Tibial nerve (tissue), 4 donors: ENCODE measurements at places on chromosomes 1 and 21.
A peak's percentile ranks its signal among the peaks of the same experiment; 100 is the strongest.

GRCh38 chr1:60865166-60865565 is 217.2 kb upstream of the NFIA start:
- no peaks in the 10 kb centered on the region for H3K36me3 ChIP-seq
- no peak for DNase-seq
- H3K4me1 ChIP-seq = no peaks in the 10 kb centered on the region
- peak overlapping the region; percentile 73 for H3K27ac ChIP-seq
- H3K27me3 ChIP-seq = peaks cover 7% of the 10 kb centered on the region

DNA sequence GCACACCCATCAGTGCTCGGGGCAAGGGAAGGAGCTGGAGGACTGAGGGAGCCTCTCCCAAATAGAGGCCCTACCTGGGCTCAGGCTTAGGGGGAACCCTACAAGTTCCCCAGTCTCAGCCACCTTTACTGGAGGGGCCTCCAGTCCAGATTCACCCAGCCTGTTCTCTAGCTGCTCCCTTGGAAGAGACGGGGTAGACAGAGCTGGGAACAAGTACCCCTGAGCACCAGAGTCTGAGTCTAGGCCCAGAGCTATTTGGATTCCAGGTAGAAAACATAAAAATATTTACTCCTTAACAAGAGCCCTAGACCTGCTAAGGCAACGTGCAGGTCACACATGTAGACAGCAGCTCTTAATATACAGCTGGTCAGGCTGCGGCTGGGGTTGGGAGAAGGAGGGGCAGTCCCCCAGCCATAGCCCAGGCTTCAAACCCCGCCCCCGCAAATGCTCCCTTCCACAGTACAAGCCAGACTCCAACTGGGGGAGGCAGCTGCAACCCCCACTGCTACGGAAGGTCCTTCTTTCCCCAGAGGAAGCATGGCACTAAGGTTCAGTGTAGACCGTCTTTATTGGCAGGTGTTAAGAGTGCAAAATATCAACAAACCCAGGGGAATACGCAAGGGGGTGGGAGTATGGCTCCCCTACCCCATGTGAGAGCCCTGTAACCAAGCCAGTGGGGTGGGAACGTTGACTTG is 8.0 kb downstream of the TENT5B start:
- DNase-seq = no peak
- H3K36me3 ChIP-seq = no peaks in the 10 kb centered on the region
- H3K27ac ChIP-seq = no peak overlapping the region
- no peaks in the 10 kb centered on the region for H3K27me3 ChIP-seq
- H3K4me3 ChIP-seq = no peak overlapping the region

DNA sequence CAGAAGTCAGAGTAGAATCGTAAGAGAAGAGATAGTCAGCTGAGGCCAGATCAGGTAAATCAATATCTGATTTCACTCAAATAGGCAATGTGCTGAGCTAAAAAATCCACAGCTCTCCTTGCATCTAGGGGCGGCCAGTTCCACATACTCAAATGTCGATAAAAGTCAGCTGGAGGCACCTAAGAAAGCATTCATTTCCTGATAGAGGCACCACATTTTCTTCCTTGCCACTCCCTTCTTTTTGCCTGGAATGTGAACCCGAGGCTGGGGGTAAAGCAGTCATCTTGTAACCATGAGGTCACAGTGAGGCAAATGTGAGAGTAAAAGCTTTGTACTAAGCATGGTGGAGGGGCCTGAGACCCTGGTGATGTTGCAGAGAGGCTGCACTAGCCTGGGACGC is 24.2 kb upstream of the CTPS1 start:
- no peaks in the 10 kb centered on the region for H3K4me1 ChIP-seq
- no peak overlapping the region for H3K4me3 ChIP-seq
- no peaks in the 10 kb centered on the region for H3K27me3 ChIP-seq
- H3K27ac ChIP-seq = no peak overlapping the region
- H3K36me3 ChIP-seq = no peaks in the 10 kb centered on the region
- DNase-seq = no peak

DNA sequence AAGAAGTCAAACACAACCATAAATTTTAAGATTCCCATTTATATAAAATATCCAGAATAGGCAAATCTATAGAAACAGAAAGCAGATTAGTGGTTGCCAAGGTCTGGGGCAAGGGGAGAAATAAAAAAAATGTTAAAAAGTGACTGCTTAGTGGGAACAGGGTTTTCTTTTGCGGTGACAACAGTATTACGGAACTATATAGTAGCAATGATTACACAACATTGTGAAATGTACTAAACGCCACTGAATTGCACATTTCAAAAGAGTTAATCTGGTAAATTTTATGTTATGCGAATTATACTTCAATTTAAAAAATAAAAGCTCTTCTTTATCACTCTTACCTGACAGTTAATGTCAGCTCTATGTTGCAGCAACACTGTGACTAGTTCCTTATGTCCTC is 105.2 kb downstream of the ACBD6 start:
- no peaks in the 10 kb centered on the region for H3K27me3 ChIP-seq
- no peak overlapping the region for H3K4me3 ChIP-seq
- no peaks in the 10 kb centered on the region for H3K4me1 ChIP-seq
- no peak for DNase-seq

DNA sequence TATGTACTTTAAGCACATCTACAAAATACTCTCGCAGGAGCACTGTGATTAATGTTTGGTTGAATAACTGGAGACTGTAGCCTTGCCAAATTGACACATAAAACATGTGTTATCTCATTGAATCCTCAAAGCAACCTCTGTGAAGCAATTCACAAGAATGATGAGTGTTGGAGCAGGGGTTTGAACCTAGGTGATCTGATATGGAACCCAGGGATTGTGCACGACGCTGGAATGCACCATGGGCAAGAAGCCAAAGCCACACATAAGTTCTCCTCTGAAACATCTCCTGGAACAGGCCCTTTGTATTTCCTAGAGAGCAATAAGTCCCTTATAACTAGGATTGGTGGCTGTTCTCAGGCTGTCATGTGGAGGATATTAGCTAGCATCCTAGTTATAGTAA is 124.6 kb upstream of the IVNS1ABP start:
- H3K4me1 ChIP-seq = no peaks in the 10 kb centered on the region
- H3K27ac ChIP-seq = no peak overlapping the region
- H3K27me3 ChIP-seq = no peaks in the 10 kb centered on the region
- DNase-seq = no peak
- no peak overlapping the region for H3K4me3 ChIP-seq

GRCh38 chr1:84370266-84370665 is 28.0 kb upstream of the DNASE2B start:
- H3K27ac ChIP-seq = no peak overlapping the region
- no peaks in the 10 kb centered on the region for H3K27me3 ChIP-seq
- no peaks in the 10 kb centered on the region for H3K36me3 ChIP-seq
- peaks cover 6% of the 10 kb centered on the region for H3K4me1 ChIP-seq
- DNase-seq = no peak

DNA sequence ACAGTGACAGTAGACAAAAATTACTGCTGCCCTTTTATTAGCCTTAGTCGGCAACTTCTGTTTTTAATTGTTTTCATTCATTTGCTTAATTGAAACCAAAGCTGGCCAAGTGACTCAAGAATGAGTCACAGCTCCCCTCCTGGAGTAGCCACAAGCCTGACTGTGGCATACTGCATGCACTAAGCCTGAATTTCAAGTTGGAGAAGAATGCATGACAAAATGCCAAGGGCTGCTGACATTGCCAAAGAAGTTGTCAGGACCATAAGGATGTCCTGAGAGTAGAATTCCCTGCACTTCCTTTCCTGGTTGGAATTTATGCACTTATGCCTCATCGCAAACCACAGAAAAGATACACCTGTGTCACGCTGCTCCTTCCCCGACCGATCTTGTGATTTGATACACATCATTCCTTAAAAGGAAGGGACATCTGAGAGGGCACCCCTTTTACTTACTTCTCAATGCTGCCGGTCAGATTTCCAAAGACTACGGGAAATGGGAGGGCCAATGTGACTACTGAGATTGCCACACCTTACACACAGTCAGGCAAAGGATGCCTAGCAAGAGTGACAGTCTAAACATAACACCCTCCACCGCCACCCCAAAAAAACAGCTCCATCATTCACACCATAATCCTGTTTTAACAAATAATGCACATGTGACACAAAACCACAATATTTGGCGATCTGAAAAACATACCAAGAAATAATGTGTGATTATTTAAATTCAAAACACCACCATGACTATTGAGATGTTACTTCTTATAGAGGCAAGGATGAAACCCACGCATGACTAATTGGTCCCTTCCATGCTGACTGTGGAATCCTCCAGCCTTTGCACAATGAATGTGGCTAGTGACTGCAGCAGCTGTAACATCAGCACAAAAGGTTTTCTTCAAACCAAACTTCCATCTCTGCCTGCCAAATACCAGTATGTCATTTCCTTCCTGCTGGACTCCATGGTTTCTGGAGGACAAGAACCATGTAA is 28.2 kb downstream of the VAV3 start:
- H3K36me3 ChIP-seq = no peaks in the 10 kb centered on the region
- H3K27me3 ChIP-seq = no peaks in the 10 kb centered on the region
- no peak overlapping the region for H3K27ac ChIP-seq
- H3K4me3 ChIP-seq = no peak overlapping the region
- no peak for DNase-seq
- H3K4me1 ChIP-seq = no peaks in the 10 kb centered on the region

DNA sequence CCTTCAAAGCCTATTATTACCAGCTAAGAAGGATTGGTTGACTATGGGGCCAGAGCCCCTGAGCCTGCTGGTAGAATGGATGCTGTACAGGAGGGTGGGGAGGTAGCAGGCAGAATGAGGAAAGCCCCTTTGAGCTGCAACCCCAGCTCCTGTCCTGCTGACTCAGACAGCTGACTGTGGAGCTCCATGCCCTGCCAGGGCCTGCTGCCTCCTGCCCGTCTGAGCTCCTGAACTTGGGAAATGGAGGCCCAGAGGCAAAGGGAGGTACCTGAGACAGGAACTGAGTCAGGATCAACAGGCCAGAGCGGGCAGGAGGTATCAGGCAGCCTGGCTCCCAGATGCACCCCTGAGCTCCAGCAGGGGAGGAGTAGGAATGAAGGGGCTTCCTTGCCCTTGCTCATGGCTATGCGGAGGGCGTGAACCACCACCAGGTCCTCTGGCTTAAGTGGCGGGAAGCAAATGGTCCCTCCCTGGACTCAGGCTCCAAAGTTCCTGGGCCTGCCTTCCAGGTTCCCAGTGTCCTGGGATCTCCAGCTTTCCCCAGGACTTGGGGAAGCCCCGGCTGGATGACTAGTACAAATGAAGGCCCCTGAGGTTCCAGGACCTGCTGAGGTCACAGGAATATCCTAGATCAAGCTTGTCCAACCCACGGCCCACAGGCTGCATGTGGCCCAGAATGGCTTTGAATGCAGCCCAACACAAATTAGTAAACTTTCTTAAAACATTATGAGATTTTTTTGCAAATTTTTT is 3.9 kb upstream of the SFN start:
- H3K4me1 ChIP-seq = peaks cover 6% of the 10 kb centered on the region
- H3K36me3 ChIP-seq = no peaks in the 10 kb centered on the region
- no peak overlapping the region for H3K27ac ChIP-seq
- DNase-seq = no peak

DNA sequence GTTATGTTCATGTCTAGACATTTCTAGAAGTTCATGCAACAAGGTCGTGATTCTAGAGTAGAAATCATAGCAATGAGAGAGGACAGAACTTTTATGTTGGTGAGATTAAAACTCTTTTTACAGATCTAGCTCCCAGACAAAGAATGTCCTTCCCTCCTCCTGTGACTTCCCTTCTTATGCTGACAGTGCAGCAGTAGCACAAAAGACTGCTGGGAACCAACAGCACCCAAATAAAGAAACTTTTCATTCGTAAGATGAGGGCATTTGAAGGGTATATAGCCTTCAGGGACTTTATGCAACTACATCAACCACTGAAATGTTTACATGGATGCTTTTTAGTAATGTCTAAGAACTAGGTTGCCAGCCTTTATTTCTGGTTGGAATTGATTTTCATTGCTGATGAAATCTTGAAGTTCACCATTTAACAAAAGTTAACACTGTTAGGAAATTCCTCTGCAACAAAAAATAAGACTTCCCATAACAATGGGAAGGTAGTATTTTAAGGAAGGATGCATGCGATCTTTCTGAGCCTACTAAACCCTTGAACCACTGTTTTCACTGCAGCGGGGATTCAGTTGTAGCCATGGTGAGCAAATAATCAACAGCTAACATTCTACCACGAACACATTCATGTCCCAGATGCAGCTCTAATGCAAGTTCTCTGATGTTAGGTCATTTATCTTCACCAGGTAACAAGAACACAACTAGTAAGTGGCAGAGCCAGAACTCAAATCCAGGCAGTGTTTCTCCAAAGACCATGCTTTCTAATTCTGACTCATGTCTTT is 672.8 kb downstream of the PTPRC start:
- H3K36me3 ChIP-seq = no peaks in the 10 kb centered on the region
- no peaks in the 10 kb centered on the region for H3K27me3 ChIP-seq
- H3K27ac ChIP-seq = no peak overlapping the region

DNA sequence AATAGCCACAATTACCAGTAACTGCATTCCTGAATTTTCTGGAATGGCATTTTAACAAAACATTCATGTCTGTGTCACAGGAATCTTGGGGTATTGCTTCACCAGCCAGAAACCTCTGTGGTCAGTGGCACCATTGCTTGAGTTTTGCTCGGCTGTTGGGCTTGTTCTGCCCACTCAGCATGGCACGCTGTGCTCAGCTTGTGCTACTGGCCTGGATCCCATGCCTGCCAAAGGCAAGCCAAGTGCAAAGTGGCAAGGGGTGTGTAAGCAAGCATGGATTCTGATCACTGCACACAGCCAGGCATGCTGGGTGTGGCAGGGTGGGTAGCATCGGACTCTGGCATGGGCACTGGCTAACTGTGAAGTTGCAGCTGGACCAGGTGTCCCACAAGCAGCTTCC is 1150.9 kb downstream of the MRPL39 start:
- no peaks in the 10 kb centered on the region for H3K27me3 ChIP-seq
- no peaks in the 10 kb centered on the region for H3K4me1 ChIP-seq
- DNase-seq = no peak
- no peaks in the 10 kb centered on the region for H3K36me3 ChIP-seq
- H3K27ac ChIP-seq = no peak overlapping the region

- no peak overlapping the region for H3K27ac ChIP-seq
- H3K36me3 ChIP-seq = no peaks in the 10 kb centered on the region
- H3K27me3 ChIP-seq = no peaks in the 10 kb centered on the region
- H3K4me3 ChIP-seq = no peak overlapping the region
- H3K4me1 ChIP-seq = no peaks in the 10 kb centered on the region
Measured at GRCh38 chr1:174114788-174115448, 44.4 kb upstream of the RABGAP1L start.
